ENCODE measurements at places on chromosomes 4 and X.

GRCh38 chr4:126777649-126778048, 855.1 kb upstream of the INTU start:
- no peak for DNase-seq

- DNase-seq = no peak
Measured at GRCh38 chrX:21802839-21803238, 36.6 kb upstream of the MBTPS2 start.

DNA sequence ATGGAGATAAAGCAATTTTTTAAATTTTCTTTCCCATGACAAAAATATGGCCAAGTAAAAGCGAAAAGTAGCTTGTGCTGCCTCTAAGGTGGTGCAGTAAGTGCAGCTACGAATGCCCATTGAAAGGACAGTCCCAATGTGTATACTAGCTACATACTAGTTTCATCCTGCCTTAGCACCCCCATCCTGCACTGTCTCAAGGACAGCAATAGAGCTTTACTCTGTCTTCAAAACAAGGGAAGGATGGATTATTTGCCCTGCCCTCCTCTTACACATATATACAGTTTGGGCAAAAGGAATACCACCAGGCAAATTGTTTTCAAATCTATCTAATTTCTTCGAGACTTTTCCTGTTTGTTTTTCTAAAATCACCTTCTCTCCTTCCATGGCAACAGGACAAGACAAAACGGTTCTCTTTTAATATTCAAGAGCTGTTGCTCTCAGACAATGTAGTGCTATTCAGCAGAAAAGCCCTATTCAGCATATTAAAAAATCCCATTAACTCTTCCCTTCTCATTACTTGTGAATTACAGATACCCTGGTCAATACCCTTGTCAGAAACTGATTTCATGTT, 75.1 kb upstream of the SLC7A11 start:
- no peak for DNase-seq

GRCh38 chrX:139086246-139086645, 374.7 kb upstream of the FGF13 start:
- DNase-seq = no peak

GRCh38 chr4:37717576-37717975, 31.4 kb upstream of the RELL1 start:
- DNase-seq = no peak

DNA sequence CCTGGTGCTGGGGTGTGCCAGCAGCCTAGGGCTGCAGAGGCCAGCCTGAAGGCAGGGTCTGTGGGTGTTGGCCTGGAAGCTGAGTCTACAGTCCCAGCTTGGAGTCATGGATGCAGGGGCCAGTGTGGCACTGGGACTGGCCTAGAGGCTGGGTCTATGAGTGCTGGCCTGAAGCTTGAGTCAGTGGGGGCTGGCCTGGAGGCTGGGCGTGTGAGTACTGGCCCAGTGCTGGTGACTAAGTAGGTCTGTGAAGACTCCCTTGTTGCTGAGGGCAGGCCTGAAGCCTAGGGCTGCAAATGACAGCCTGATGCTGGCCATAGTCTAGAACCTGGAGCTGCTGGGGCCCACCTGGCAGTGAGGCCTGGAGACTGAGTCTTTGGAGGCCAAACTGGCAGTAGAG, 31.3 kb upstream of the ALG13 start:
- no peak for DNase-seq

DNA sequence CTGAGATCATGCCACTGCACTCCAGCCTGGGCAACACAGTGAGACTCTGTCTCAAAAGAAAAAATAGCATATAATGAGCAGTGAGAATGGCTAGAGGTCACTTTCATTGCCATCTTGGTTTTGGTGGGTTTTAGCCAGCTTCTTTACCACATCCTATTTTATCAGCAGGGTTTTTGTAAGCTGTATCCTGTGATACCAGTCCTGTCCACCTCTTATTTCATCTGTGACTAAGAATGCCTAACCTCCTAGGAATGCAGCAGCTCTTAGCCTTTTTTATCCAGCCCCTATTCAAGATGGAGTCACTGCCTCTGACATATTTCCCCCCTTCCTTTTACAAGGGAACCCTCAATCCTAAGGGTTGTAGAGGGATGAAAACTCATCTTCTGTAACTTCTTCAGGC, 26.1 kb upstream of the IGFBP7 start:
- DNase-seq = no peak

DNA sequence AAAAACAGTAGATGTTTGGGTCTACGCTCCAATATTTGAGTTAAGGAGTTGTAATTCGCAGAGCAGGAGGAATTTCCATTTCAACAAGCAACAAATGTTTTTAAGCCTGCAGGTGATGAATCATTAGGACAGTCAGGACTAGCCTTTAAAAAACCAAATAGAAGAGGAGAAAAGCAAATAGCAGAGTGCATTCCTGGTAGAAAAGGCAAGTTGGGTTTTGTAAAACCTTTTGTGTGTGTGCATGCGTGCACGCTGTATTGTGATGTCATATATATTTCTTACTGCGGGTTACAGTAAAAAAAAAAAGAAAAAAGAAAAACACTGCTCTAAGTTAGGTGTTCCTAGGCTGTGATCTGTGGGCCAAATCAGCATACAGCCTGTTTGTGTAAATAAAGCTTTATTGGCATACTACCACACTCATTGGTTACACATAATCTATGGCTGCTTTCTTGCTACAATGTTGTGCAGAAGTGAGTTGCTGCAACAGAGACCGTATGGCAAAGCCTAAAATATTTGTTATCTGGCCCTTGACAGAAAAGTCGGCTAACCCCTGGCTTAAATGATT, 135.6 kb downstream of the MID1 start:
- no peak for DNase-seq
